ENCODE measurements at places on chromosomes 13 and 19. TPM values are rescaled to one million over a fixed set of nuclear protein-coding genes. Genes with fewer than 3 reads are reported as not detected.
A peak's percentile ranks its signal among the peaks of the same experiment; 100 is the strongest.

GRCh38 chr19:22427547-22427946 is 5.4 kb upstream of the ZNF98 start:
- no peak for DNase-seq

GRCh38 chr13:113474179-113474578 is 16.3 kb downstream of the DCUN1D2 start:
- DNase-seq = no peak

DNA sequence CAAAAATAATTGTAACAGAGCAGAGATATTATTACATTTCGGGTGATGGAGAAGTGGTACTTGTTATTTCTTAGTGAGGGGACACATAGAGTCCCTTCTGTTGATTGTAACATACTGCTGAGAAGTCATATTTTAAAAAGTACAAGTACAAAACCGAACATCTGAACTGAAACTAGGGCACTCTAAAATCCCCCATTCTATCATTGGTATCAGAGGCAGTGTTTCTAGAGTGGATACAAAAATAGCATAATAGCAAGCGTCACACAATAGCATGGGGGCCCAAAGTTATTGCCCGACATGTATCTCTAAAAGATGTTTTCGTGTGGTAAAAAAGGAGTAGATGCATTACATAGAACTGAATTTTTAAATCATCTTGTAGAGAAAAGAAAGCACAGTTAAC is 502.1 kb upstream of the SLC10A2 start:
- no peak for DNase-seq

DNA sequence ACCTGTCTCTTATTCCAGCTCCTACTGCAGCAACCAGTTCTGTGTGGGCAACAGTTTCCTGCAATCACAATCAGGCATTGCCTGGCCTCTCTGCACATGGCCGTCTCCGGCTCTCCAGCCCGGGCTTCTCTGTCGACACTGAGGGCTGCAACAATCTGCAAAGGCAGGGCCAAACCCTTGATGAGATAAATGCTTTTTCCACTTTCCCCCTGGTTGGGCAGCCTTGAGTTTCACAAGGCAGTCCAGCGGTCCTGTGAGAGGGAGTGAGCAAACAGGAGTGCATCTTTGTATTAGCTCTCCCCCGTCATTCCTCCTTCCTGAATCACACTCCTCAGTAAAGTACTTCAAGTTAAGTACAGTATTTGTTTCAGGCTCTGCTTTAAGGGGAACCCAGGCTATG is 40.7 kb upstream of the VWA8 start:
- no peak for DNase-seq

DNA sequence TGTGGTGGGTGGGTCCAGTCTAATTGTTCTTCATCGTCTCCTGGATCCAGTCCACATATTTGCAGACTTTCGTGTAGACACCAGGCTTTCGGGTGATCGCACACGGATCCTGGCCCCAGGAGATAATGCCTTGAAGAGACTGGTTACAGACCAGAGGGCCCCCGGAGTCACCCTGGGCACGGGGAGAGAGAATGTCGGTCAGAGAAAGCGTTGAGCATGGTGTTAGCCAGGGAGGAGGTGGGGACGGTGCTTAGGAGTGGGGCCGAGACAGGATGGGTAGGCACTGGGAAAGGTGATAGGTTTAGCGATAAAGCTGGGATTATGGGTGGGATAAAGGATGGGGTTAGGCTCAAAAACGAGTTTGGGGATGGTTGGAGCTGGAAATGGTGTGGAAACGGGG is 3.0 kb upstream of the KLK10 start:
- DNase-seq = no peak

- DNase-seq = no peak
Observed at GRCh38 chr13:35129500-35129899, 187.4 kb downstream of the NBEA start.

The LGALS14 gene
- not detected for total RNA-seq

GRCh38 chr19:54790711-54791110 is 12.7 kb upstream of the KIR2DL4 start:
- no peak for DNase-seq

DNA sequence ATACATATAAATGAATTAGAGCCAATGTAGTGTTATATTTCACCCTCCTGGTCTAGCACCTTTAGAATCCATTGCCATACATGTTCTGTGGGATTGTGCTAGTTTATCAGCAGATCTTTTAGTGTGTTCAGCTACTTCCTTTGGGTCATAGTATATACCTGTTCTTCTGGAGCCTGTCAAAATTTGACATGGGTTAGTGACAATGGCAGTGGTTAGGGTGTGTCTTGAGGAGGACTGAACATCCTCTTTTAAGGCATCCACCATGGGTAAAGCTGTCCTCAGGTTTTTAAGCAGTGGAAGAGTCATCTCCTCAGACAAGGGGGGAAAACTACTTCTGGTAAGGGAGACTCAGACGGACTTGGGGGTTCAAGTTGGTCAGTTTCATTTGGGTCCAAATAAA is 29.4 kb downstream of the DNAJC3 start:
- DNase-seq = no peak

The TMEM221 gene
- total RNA-seq = 0.71 TPM

GRCh38 chr13:110411688-110412059 is 104.6 kb downstream of the COL4A2 start:
- DNase-seq = no peak

The ZNF497 gene
- 8.4 TPM for total RNA-seq

DNA sequence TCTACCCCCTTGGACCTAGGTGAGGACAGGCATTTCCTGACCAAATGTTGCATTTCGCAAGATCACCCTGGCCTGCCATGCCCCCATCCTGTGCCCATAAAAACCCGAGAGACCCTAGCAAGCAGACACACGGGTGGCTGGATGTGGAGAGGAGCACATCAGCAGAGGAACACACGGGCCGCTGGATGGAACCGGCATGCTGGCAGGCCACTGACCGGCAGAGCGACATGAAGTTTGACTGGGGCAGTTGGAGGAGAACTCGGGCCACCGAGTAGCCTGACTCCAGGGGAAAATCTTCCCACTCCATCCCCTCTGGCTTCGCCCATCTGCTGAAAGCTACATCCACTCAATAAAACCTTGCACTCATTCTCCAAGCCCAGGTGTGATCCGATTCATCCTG is 329.3 kb downstream of the FGF9 start:
- DNase-seq = no peak

The MAP1S gene
- total RNA-seq = 93.4 TPM

GRCh38 chr13:106118996-106119395 is 416.5 kb downstream of the EFNB2 start:
- no peak for DNase-seq

- DNase-seq = no peak
Observed at GRCh38 chr19:44883922-44884321, 7.1 kb upstream of the TOMM40 start.

The PSG3 gene
- total RNA-seq = not detected

DNA sequence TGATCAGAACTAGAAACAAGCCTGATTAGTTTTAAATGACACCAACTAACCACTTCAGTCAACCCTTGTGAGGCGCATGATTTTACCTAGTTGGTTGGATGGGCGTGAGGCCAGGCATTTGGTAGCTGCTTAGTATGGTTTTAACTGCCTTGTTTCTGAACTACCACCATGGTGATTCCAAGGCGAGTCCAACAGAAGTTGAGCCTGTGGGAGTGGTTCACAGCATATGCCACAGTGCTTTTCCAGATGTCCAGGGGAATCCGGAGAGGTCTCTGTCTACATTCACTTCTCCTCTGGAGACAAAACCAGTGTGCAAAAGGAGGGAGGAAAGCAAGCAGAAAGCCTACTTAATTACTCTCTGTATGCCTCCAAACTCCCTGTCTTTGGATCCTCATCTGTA is 524.1 kb downstream of the GPC6 start:
- no peak for DNase-seq

DNA sequence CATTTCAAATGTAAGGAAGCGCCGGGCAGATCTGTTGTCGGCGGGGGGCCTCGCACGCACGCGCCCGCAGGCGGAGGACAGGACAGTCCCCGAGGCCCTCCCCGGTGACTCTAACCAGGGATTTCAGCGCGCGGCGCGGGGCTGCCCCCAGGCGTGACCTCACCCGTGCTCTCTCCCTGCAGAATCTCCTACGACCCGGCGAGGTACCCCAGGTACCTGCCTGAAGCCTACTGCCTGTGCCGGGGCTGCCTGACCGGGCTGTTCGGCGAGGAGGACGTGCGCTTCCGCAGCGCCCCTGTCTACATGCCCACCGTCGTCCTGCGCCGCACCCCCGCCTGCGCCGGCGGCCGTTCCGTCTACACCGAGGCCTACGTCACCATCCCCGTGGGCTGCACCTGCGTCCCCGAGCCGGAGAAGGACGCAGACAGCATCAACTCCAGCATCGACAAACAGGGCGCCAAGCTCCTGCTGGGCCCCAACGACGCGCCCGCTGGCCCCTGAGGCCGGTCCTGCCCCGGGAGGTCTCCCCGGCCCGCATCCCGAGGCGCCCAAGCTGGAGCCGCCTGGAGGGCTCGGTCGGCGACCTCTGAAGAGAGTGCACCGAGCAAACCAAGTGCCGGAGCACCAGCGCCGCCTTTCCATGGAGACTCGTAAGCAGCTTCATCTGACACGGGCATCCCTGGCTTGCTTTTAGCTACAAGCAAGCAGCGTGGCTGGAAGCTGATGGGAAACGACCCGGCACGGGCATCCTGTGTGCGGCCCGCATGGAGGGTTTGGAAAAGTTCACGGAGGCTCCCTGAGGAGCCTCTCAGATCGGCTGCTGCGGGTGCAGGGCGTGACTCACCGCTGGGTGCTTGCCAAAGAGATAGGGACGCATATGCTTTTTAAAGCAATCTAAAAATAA is 18.2 kb downstream of the IL17D start:
- DNase-seq = no peak

GRCh38 chr19:40512473-40513344 is 45.9 kb downstream of the SPTBN4 start:
- DNase-seq = peak; percentile 23

The HIPK4 gene
- 0.30 TPM for total RNA-seq

DNA sequence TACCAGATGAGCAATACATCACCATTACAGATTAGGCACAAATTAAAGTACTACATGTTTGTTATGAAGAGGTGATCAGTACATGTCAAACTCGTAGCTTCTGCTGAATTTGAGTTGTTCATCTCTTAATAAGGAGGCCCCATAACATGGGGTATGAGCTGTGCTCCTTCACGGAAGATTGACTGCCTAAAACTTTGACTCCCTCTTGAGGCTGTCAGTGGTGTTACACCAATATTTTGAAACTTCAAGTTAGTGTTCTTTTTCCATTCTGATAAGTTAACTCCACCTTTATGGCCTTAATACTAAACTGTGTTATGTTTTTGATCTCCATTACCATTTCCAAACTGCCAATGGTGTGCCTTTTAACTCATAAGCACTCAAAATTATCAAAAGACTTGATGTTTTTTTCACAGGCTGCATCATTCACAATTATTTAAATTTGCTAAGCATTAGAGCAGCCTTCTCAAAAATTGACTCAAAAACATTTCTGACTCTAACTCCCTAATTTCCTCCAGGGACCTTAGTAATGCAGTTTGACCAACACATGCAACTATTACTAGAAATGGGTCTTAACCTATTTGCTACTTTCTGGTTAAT is 1591.5 kb downstream of the PCDH9 start:
- DNase-seq = peak; percentile 9

GRCh38 chr19:29945017-29945416 is 3.0 kb downstream of the URI1 start:
- no peak for DNase-seq

DNA sequence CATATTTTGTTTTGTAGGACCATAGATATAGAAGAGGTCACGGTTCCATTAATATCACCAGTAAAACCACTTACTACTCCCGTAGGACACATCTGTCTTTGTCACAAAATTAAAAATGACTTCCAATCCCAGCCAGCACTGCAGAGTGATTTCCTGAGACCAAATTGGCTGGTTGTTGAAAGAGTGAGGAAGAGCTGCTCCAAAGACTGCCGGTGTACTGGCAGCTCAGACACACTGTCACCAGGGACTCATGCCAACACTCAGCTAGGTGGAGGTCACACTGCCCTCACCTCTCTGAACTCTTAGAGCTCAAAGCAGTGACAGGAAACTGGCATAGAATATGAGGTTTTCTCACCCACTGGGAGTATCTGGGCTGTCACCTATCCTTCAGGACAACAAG is 52.1 kb downstream of the FLT1 start:
- no peak for DNase-seq

- DNase-seq = no peak
Observed at GRCh38 chr19:39643591-39643990, 12.1 kb upstream of the LGALS16 start.

GRCh38 chr19:54541712-54542111 is 31.9 kb upstream of the LILRA2 start:
- DNase-seq = no peak

GRCh38 chr19:7643031-7643415 is 6.1 kb downstream of the STXBP2 start:
- no peak for DNase-seq

The EBI3 gene
- total RNA-seq = not detected

GRCh38 chr13:43650882-43651281 is 135.9 kb downstream of the ENOX1 start:
- no peak for DNase-seq

DNA sequence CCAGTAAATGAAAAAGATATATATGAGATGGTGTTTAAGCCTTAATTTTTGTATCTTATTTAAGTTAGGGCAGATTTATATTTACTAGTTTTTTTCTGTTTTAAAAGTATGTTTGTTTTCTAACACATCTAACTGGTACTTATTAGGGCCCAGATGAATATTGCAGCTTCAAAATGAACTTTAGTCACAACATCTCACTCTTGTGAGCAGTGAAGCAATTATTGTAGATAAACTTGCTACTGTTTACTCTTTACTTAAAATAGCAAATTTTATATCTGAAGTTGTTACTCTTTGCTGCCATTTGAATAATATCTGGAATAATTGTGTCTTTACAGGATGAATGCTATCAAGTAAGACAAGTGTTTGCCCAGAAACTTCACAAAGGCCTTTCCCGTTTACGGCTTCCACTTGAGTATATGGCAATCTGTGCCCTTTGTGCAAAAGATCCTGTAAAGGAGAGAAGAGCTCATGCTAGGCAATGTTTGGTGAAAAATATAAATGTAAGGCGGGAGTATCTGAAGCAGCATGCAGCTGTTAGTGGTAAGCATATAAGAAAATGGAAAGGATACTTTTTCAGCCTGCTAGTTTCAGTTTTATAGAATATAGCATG is 166.8 kb downstream of the PDS5B start:
- no peak for DNase-seq

DNA sequence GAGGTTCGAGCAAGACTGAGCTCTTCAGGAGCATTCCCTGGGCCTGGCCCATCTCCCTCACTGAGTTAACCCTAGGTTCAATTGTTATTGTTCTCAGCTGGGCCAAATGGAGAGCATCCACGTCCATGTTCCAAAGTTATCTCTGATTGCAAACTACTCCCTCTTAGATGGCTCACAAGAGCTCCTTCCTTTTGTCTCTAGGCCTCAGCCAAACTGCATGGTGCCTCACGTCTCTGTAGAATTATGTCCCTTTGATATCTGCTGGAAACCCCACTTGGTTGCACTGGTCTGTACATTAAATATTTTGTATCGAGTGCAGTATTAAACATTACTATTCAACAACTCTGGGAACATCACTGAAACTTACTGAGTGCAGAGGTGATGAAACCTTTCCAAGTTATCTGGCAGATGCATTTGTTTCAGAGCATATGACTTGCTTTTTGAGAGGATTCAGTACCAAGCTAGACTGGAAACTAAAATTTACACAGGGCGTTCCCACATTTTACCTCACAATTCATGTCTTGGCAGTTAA is 38.1 kb downstream of the DOCK9 start:
- DNase-seq = no peak

The KIR2DL3 gene
- total RNA-seq = not detected
